ENCODE measurements at places on chromosomes 2 and 18. TPM values are rescaled to one million over a fixed set of nuclear protein-coding genes. Genes with fewer than 3 reads are reported as not detected.

POTEJ gene
- not detected for total RNA-seq

HOXD1 gene
- not detected for total RNA-seq

DGKD gene
- total RNA-seq: 46.5 TPM

MC5R gene
- 2.9 TPM for total RNA-seq

CD8B2 gene
- total RNA-seq: under 0.01 TPM

CD8A gene
- total RNA-seq: 1.2 TPM

LONRF2 gene
- 47.3 TPM for total RNA-seq

REG3A gene
- total RNA-seq: not detected

ASB18 gene
- total RNA-seq: 0.82 TPM

PLCD4 gene
- 1.2 TPM for total RNA-seq

LRPPRC gene
- 106 TPM for total RNA-seq

MCEE gene
- 8.6 TPM for total RNA-seq

SKOR2 gene
- not detected for total RNA-seq

POTEC gene
- total RNA-seq: under 0.01 TPM

Measured in frontal cortex (tissue), 4 donors.